ENCODE measurements at places on chromosomes 12 and 14.

- DNase-seq: no peak
Measured at GRCh38 chr14:32985866-32986265, 47.2 kb downstream of the NPAS3 start.

- DNase-seq: no peak
Measured at GRCh38 chr12:118960865-118961264, 20.5 kb upstream of the SRRM4 start.

DNA sequence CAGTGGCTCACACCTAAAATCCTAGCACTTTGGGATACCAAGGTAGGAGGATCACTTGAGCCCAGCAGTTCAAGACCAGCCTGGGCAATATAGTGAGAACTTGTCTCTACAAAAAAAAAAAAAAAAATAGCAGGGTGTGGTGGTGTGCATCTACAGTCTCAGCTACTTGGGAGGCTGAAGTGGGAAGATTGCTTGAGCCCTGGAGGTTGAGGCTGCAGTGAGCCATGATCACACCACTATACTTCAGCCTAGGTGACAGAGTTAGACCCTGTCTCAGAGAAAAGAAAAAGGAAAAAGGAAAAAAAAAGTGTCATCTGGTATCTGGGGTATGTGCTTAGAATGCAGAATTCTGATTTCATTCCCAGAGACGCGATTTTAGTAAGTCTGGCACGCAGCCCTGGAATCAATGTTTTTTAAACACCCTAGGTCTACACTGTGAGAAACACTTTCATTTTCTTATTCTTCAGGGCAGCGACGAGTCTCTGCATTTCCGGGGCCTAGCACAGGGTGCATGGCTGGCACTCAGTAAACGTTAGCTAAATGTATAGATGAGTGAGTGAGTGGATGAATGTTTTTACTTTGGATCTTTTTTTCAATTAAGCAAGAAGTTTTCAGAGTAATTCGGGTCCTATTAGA is 243.8 kb upstream of the PWP1 start:
- no peak for DNase-seq

GRCh38 chr12:85186236-85186635 is 93.8 kb upstream of the ALX1 start:
- no peak for DNase-seq

DNA sequence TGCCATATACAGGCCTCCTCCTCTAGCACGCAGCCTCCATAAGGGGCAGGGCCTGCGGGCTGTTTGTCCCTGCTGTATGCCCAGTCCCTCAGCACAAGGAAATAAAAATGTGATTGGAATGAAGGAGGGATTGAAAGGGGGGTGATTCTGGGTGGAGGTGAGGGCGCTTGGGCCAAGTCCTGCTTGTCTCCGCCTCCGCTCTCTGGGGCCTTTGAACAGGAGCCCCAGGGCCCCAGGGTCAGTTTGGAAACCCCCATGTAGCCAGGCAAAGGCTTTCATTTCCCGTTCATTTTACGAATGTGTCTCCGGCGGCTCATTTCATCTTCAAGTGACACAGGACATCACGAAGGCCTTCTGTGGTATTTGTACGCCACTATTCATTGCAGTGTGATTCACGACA is 4.5 kb upstream of the CACNA2D4 start:
- DNase-seq: no peak

GRCh38 chr14:67468378-67468730 is 20.2 kb downstream of the TMEM229B start:
- DNase-seq: no peak

- no peak for DNase-seq
Measured at GRCh38 chr14:81285245-81285644, 64.5 kb upstream of the GTF2A1 start.

DNA sequence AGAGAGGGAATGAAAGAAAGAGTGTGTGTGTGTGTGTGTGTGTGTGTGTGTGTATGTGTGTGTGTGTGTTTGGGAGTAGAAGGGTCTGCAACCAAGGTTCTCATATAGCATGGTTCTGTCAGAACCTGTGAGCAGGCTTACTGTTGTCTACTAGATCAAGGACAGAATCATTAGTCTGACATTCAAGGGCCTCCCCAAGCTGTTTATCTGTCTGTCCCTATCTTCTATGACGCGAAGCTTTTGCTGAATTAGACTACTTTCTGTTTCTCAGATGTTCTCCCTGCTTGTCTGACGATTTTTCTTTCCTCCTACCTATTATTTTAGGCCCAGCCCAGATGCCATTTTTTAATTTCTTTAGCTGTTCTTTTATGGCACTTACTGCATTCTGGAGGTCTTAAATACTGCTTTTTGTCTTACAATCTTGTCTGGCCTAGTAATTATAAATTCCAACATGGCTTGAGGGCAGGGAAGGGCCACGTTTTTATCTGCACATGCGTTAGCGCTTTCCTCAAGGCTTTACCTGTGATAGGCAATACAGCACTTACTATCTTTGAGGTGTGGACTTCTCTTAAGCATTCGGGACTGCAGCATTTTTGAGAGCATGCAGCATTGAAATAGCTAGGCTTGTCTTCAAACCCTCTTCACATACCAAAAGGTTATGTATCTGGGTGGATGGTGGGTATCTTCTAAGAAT is 150.2 kb downstream of the TTLL5 start:
- no peak for DNase-seq

DNA sequence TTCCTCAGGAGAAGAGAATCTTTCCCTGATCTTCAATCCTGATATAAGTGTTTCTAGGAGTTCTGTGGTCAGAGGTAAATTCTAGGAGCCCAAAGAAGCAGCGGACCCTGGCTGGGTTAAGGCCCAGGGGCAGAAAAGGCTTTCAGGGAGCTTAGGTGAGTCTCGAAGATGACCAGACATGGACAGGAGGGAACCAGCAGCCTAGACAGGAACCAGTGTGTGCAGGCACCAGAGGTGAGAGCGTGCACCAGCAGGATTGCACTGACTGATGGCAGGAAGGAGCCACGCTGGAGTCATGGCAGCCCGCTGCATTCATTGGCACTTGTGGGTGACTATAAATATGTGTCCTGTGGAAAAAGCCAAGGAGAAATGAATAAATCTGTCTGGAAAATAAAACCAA is 489.9 kb downstream of the BCL11B start:
- DNase-seq: no peak

GRCh38 chr12:52926596-52927234 is 21.8 kb upstream of the KRT8 start:
- DNase-seq: no peak

GRCh38 chr12:119417440-119417839 is 82.9 kb downstream of the CCDC60 start:
- no peak for DNase-seq

- DNase-seq: no peak
Measured at GRCh38 chr14:106228541-106229158, 702.3 kb downstream of the TMEM121 start.

- no peak for DNase-seq
Measured at GRCh38 chr12:7210642-7211151, 21.2 kb downstream of the PEX5 start.

DNA sequence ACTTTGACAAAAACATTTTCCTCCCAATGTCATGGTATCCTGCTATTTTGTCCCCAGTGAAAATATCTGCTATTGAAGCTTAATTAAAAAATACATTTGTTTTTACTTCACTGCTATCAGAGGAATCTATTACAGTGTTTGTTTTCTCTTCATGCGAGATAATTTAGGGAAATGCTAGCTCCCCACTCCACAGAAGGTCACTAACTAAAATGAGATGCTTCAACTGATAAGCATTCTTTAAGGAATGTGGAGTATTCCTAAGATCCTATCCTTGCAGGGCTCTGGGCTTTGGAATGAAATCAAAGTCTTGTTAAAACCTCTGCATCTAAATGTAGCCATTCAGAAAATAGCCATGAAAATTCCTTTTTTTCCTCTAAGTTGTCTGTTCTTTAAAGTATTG is 39.5 kb downstream of the PAX9 start:
- no peak for DNase-seq

- peak; percentile 82 for DNase-seq
Measured at GRCh38 chr12:51341251-51342007, 5.0 kb downstream of the CELA1 start.

DNA sequence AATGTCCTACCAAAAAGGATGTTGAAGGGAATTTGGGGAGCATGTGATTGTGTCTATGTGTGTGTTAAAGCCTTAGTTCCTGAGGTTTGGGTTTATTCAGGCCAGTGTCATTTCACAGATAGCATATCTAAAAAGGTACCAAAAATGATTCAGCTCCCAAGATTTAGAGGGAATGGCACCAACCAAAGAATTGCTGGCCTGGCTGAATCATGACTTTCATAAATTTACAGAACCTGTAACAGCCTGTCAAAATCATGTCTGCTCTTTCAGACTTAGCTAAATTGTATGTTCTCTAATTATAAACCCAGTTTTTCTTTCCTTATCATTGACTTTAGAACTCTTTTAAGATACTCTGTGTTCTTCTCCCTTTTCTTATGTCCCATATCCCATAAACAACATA is 231.5 kb downstream of the NUBPL start:
- no peak for DNase-seq

DNA sequence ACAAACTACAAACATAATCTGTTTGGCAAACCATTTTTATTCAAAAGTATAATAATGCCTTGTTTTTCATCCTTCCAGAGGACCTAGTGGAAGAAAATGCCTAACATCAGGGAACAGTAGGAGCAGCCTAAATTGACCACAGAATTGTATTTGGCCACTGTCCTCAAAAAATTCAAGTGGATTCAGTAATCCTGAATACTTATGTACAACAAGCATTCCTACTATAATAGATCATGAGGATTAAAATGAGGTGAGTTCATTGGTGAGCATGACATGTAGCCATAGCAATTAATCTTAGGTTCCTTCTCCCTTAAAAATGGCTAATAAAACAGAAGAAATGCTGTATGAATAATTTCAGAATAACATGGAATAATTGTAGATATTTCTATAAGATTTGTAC is 209.3 kb downstream of the DAD1 start:
- no peak for DNase-seq

GRCh38 chr12:85138833-85139232 is 102.7 kb downstream of the LRRIQ1 start:
- DNase-seq: no peak

DNA sequence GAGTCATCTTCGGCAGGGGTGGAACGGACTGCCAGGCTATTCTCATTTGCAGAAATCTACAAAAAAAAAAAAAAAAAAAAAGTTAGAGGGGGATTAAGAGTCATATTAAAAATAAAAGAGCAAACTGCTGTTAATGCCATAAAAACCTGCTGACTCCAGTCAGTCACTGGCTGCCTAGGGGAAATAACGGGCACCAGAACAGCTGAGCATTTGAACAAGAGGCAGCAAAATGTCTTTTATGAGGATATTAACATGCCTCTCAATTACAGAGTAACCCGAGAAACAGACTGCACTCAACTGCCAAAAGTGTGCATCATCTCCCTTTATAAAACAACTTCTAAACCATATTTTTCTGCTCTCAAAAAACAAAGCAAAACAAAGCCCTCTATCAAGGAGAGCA is 28.7 kb upstream of the CERS5 start:
- DNase-seq: no peak

DNA sequence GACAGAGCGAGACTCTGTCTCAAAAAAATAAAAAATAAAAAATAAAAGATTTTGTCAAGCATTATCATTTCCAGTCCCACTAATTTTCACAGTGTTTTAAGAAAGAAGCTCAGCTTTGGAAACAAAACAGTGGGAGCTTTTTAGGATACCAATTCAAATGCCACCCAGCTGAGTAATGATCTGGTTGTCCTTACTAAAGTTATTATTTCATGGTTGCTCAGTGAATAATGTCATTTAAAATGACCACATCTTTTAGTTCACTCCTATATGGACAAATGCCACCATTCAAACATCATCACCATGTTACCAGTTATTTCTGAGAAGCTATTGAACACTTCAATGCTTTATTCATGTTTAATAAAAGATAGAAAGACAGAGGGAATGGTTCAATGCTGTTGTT is 365.0 kb downstream of the CCER1 start:
- DNase-seq: no peak

- no peak for DNase-seq
Measured at GRCh38 chr14:103071544-103072251, 12.3 kb upstream of the LBHD2 start.

DNA sequence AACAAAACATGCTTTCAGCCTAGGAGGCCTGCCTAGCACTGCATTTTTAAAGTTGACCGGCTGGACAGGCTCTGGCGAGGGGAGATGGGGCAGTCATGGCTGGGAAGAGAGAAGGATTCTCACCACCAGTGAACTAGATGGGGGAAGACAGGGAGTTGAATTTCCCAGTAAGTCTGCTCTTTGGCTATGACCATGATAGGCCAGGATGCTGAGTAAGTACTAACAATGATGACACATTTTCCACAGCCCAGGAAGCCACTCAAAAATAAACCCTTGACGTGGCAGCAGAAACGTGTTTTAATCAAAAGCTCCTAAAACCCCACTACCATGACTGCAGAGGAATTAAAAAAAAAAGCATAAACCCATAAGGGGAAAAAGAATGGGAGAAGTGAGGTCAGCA is 19.0 kb downstream of the KCTD10 start:
- no peak for DNase-seq

DNA sequence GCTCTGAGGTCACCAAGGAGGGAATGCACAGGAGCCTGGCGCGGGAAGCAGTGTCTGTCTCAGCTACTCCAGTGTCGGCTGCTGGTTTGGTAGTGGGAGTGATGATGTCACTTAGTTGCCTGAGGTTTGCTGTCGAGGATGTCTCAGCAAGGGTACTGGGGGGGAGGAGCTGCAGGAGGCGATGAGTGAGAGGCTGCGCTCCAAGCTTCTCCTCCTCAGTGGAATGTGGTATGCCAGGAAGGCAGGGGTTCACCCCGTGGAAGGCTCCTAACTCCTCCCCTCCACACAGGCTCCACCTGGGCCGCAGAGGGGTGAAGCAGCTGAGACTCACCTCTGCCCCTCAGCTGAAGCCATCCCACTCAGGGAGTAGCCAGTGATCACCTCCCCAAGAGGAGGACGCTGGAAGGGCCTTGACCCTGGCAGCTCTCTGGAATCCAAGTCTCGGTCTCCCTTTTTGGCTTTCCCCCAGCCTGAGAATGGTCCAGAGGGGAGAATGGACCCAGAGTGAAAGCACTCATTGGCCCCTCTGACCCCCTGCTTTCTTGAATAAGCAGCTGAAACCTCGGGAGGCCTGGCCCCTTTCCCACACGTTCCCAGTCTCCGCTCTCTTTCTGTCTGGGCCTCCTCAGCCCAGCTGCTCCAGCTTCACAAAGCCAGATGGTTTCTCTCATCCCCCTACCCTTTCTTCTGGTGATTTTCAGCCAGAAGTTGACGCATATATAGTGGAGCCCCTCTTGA is 178.9 kb upstream of the FKBP4 start:
- DNase-seq: no peak

GRCh38 chr14:64706593-64707193 is 2.5 kb downstream of the PLEKHG3 start:
- no peak for DNase-seq

- peak; percentile 97 for DNase-seq
Measured at GRCh38 chr14:60331201-60332045, 82.4 kb downstream of the PPM1A start.

Data from Jurkat, Clone E6-1 (cell line).